ENCODE measurements at places on chromosomes 13 and 19.

DNA sequence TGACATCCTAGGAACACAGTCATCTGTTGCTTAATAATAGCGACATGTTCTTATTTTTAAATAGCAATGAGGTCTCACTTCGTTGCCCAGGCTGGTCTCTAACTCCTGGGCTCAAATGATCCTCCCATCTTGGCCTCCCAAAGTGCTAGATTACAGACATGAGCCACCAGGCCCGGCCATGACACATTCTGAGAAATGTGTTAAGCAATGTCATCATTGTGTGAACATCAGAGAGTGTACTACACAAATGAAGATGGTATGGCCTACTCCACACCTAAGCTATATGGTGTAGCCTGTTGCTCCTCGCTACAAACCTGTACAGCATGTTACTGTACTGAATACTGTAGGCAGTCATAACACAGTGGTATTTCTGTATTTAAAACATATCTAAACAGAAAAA is 24.6 kb upstream of the GARRE1 start:
- no peak for DNase-seq

- no peak for DNase-seq
Measured at GRCh38 chr19:30865511-30865910, 483.7 kb downstream of the TSHZ3 start.

DNA sequence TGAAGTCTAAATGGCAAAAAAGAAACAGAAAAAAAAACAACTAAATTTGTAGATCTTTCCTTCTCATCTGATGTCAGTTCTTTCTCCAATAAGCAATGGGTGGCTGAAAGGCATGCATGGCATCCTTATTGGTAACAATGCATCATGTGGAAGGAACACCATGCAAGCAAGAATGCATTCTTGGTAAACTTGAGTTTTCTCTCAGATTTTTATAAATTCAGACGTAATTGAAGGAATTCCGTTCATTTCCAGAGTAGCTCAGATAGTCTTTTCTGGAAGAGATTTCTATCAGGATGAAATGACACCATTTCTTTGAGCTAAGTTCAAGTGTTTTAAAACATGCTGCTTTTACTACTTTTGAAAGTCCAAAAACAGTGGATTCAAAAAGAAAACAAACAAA is 373.0 kb downstream of the COG6 start:
- no peak for DNase-seq

GRCh38 chr13:113001241-113002140 is 32.5 kb downstream of the MCF2L start:
- DNase-seq, result peak; percentile 62

GRCh38 chr19:6509118-6509971 is 7.2 kb upstream of the TUBB4A start:
- DNase-seq, result peak; percentile 47
